Stimulated activated CD4-positive, alpha-beta T cell treated with anti-CD3 and anti-CD28 coated beads, Interleukin-4, amount 100 ng/mL, for 48 hours (primary cell): ENCODE measurements at places on chromosomes 4 and X.

DNA sequence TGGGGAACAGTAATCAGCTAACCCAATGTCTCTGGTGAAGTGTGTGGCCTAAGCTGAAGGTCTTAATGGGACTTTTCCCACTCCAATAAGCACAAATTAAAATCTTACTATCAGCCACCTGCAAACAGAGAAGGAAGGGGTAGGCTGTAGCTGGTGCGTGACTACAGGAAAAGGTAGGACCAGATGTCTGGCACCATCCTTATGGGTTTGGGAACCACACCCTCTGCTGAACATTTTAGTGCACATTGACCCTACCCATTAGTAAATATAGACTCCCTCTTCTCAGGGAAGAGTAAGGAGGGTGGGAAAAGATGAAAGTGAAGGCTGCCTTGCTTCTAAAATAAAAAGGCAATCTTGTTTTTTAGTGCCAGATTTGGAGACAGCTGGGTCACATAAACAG, 602.8 kb downstream of the FAT4 start:
- no peak for DNase-seq

GRCh38 chrX:132025041-132025440, 1.9 kb downstream of the STK26 start:
- no peak for DNase-seq

DNA sequence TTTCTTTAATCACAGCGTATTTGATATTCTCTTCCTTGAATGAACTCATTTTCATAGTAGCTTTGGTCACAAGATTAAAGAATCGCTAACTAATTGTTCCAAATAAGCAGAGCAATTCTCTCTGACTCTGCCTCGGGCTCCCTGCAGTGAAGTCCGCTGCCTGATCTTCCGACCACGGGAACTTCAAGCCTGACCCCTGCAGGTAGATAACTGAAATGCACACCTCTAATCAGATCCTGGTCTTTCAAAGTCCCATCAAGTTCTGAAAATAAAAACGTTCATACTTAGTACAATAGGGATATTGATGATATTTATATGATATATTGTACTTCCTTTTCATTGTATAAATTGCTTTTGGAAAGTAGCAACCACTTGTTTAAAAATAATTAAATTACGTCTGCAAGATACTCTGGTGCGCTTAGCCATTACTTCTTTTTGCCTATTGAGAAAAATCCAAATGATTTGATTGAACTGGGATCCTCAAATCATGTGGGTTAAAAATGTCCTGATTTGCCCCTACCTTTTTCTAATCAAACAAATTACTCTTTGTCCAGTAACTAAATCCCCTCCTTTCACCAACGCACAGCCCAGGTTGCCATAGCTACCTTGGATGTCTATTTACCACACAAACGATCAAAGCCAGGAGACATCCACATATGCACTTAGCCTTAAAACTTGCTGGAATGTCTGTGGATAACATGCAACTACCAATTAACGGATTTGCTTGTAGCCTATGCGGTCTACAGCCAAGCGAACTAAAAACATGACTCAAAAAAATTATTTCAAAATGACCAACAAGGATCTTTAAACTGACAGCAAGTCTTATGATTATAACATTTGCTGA, 4.2 kb downstream of the MID1 start:
- no peak for DNase-seq

DNA sequence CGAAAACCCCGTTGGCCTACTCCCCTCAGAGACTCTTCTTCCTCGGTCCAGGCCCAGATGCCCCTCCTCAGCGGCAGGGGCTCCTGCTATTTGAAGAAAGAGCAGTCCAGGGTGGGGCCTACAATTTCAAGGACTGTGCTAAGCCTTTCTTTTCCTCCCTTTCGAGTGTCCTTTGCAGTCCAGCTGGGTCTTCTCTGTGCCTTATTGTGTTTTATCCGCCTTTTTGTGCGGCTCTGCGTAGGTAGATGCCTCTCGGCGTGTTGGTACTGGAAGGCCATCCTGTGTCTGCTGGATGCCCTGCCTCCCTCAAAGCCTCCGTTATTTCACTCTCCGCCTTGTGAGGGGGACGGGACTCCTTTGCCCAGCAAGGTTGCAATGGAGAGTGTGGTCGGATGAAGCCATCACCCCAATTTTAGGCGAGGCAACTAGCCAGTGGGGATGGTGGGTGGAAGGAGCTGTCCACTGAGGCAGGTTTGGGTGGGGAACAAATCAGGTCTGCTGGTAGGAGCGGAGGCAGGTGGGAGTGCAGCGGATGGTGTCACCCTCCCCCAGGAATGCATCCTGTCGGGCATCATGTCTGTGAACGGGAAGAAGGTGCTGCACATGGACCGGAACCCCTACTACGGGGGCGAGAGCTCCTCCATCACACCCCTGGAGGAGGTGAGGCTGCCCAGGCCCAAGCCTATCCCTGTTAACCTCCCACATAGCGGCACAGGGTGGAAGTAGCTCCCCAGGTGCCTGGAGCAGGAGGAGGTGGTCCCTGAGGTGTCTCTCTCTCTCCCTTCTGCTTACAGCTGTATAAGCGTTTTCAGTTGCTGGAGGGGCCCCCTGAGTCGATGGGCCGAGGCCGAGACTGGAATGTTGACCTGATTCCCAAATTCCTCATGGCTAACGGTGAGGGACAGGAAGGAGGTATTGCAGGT, 1.3 kb downstream of the GDI1 start:
- DNase-seq, result no peak

GRCh38 chr4:83240379-83240875, 44.2 kb downstream of the COQ2 start:
- no peak for DNase-seq

DNA sequence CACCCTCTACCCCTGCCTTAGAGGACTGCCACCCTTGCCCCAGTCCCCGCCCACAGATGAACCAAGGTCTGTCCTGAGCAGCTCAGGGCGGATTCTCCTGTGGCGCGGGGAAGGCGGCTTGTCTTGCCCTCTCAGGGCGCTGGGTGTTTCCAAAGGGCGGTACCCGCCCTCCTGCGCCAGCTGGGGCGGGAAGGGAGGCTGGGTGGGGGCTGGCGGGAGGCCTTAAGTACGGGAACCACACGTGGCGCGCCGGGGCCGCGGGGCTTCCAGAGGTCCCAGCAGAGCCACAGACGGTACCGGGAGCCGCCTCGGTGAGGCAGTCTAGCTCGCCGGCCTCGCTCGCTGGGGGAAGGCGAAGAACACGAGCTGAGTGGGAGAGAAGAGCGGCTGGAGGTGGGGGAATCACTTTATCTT, 361.1 kb downstream of the MID1IP1 start:
- DNase-seq, result peak; percentile 45
